NCI-H524 (cell line): ENCODE measurements at places on chromosomes 5 and 9.

- DNase-seq = no peak
Measured at GRCh38 chr9:124675261-124676158, 95.6 kb downstream of the NR6A1 start.

GRCh38 chr9:22374051-22374450 is 72.6 kb upstream of the DMRTA1 start:
- peak; percentile 91 for DNase-seq

DNA sequence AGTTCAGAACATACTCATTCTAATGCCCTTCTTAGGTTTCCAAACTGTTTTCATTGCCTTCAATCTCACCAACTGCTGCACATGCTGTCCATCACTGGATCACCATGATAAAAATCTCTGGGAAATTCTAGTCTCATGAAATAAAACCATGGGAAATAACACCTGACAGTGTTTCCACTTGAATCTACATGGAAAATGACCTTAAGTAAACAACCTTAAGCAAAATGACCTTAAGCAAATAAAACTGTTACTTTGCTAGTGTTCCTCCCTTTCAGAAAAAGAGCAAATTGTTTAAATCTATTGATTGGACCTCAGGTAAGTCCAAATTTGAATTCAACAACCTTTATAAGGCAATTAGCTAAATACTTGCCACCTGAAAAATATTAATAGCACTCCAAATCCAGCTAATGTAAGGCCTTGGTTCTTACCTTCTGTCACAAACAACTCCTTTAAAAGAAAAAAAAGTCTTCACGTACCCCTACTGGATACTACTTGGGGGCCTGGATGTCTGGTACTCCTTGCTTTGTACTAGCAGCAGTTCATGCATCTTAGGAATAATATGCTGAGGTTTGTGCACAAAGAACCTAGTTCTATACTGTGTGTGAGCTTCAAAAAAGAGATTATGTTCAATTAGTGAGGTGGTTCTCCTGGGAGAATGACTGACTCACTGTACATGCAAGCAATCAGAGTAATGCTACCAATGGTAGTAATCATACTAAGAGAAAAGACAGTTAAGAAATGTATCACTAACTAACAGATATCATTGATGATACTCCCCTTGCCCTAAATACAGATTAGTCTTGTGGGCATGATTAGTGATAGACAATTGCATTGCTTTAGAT is 630.4 kb downstream of the PSAT1 start:
- DNase-seq = no peak

- no peak for DNase-seq
Measured at GRCh38 chr5:134547999-134548658, 22.7 kb downstream of the JADE2 start.

GRCh38 chr9:132260846-132261245 is 93.9 kb downstream of the SETX start:
- no peak for DNase-seq

- DNase-seq = peak; percentile 67
Measured at GRCh38 chr9:35908504-35909125, 675 bp upstream of the SPAAR start.

- DNase-seq = no peak
Measured at GRCh38 chr5:72498284-72498683, 8.9 kb downstream of the ZNF366 start.

- DNase-seq = peak; percentile 25
Measured at GRCh38 chr5:13218518-13218917, 726.0 kb downstream of the DNAH5 start.

DNA sequence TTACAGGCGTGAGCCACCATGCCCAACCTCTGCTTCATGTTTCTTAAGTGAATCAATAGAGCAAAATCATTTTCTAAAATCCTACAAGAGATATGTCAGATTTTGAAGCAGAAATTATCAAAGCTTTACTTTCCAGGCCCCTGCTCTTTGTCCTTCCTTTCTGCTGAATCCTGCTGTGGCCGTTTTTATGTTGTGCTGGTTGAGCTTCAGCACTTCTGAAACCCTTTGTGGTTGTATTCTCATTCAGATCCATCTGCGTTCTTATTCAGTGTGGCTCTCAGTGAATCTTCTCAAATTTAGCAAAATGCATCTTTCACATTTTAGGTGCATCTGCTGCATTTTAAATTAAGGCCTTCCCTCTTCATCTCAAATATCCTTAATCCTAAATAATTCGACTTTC is 26.0 kb downstream of the JMY start:
- DNase-seq = no peak

DNA sequence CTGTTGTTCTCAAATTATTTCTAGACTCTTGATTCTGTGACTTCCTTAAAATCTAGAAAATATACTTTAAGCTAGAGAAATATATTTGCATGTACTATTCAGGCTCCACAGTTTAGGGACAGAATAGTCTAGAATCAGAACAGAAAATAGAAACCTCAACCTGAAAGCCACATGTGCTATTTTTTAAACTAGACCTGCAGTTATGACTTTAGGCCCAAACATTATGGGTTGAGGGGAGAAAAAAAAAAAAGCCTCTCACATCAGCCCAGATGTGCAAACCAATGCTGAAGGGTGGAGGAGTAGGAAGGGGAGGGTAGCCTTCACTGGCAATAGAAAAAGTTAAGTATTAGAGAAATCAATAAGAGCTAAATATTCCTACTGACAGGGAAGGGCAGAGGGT is 35.7 kb downstream of the ELL2 start:
- no peak for DNase-seq

DNA sequence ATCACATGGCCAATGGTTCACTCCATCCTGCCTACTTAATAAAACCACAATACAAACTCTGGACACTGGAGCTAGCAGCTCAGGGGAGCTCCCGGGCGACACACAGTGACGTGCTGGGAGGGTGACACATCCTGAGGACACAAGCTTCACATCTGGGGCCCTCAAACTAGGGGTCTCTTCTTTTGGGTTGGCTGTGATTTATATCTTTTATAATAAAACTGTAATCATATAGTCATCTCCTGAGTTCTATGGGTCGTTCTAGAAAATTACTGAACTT is 12.1 kb upstream of the MAPK9 start:
- no peak for DNase-seq

DNA sequence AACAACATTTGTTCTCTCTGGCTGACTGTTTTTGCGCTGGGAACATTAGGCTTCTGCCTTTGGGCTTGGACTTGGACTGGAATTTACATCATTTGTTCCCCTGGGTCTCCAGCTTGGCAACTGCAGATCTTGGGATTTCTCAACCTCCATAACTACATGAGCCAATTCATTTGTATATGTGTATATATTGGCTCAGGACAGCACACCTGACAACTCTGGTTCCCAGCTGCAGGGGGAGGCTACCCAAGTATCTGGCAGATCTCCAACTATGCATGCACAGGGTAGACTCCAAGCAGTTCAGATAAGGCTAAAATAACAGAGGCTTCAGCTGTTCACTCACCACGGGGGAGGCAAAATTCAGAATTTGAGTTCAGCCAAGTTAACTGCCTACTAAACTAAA is 31.6 kb upstream of the F2RL1 start:
- DNase-seq = peak; percentile 4

DNA sequence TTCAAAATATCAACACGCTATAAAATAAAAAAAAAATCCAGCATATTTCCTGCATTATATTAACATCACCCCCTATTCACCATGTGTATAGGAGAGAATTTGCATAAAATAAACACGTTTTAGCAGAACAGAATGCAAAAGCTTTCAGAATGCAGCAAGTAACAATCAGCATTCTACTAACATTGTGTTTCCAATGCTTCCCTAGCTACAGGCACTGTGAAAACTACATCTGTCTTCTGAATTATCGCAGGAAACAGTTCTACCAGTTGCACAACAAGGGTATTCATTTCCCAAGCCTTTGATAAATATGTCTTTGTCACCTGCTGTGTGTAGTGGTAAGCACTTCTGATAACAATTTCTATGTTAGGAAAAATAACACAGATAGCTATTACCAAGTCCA is 1015.8 kb downstream of the CDH18 start:
- DNase-seq = no peak

- DNase-seq = no peak
Measured at GRCh38 chr9:93301291-93301811, 117.4 kb downstream of the WNK2 start.

DNA sequence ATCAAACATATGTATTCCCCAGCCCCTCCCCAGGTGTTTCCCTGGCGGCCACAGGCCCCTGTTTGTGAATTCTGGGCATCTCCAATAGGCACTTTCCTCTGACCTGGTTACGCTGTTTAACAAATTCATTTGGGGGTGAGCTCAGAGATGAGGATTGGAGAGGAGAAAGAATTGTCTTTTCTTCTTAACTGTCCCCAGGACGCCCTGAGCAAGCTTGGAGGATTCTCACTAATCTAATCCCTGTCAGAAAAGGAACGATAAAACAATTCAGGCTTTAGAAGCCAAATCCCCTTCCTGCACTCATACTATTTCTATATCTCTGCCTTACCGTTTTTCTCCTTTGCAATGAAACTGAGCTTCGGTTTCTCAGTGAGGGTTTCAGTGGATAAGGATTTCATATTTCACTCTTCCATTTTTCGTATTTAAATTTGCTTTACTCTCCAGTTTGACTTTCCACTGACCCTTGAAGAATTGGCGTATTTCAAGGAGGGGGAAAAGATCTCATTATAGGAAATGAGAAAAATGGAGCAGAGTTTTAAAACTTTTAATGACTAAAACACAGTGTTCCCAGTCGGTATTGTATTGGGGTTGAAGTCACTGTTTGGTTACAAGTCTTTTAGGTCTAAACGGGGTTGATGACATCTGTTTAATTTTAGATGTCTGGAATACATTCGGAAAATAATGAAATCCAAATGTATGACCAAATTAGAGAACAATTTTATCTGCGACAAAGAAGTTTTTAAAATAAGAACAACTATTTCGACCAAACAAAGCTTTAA is 180.1 kb downstream of the MACROH2A1 start:
- no peak for DNase-seq

GRCh38 chr5:179245031-179245430 is 100.2 kb downstream of the ADAMTS2 start:
- DNase-seq = no peak

DNA sequence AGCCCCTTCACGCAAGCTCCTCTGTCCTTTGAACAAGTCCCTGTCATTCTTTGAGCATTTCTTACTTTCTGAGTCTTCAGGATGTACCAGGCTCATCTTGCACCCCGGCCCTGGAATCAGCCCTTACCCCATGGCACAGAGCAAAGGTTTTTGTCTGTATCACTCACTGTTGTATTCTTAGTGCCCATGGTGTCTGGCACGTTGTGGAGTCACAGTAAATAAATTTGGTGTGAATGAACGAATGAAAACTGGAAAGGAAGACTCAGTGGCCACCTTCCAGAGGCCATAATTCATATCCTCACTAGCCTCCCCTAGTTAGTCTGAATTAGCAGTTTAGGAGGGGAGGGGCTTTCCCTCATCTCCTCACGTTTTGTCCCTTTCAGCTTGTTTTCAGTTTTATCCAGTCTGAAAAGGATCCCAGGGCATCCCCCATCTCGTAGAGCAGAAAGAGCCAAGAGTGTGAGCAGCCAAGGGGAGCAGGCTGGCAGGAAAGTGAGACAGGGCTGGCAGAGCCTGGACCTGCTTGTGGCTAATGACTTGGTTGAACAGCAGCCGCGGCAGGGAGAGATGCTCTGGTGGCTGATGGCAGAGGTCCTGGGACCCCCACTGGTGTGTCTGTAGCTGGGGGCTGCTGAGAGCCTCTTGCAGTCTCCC is 42.7 kb downstream of the ZNF618 start:
- no peak for DNase-seq

GRCh38 chr5:132837868-132838267 is 7.4 kb upstream of the SHROOM1 start:
- DNase-seq = no peak

DNA sequence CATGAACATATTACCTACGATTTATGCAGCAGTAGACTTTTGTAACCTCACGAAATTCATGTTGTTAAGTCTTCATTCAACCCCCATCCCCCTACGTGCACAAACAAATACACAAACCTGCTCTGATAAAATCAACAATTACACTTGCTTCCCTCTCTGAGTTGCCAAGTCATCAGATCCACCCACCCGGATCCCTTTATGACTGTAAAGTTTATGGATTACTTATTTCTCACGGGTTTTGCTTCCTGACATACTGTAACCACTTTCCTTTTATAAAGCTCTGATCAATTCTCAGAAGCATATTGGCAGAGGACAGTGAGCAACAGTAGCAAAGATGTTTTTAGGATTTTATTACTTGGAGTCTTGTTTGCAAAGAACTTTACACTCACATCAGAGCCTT is 70.5 kb downstream of the MLLT3 start:
- no peak for DNase-seq

- DNase-seq = peak; percentile 43
Measured at GRCh38 chr9:15403155-15403554, 19.5 kb upstream of the SNAPC3 start.

DNA sequence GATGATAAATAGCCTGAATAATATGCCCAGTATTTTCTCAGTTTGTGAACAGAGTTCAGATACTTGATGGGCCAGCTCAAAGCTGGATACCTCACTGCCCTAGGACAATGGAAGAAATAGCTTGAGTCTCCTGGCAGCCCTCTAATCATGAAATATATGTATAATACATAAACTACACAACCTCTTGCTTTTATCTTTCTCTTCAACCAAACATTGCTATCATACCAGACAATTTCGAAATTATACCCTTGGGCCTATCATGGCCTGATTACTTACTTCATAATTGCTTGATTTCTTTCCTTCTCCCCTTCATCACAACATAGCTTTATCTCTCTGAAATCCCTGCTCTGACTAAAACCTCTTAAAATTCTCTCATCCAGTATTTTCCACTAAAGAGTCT is 1144.9 kb upstream of the C9orf72 start:
- DNase-seq = no peak

DNA sequence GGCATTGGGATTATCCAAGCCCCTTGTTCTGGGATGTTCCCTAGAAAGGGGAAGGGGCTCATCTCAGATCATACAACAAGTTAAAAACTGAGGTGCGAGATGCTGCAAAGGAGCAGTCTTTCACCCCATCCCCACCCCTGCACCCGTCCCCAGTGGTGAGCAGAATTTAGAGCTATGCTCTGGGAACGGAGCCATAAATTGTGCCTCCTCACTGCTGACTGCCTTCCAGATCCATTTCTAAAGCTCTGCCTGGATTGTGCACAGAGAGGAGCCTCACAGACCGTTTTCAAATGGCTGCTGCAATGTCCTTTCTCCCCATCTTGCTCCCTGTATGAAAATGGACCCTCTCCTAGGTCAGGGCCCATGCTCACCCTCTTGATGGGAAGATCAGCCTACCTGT is 8.3 kb downstream of the SLC25A48 start:
- no peak for DNase-seq

DNA sequence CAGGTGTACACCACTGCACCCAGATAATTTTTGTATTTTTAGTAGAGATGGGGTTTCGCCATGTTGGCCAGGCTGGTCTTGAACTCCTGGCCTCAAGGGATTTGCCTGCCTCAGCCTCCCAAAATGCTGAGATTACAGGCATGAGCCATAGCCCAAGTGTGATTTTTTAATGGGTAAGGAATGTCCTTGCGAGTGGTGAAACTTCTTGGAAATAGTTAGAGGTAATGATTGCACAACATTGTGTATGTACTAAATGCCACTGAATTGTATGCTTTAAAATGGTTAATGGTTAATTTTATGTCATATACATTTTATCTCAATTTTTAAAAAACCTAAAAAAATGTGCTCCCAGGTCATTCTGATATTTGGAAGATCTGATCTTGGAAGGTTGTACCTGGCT is 59.9 kb upstream of the IL6ST start:
- no peak for DNase-seq

GRCh38 chr9:72925891-72926290 is 27.0 kb downstream of the ALDH1A1 start:
- DNase-seq = no peak
